ENCODE measurements at places on chromosomes 6 and 20.

DNA sequence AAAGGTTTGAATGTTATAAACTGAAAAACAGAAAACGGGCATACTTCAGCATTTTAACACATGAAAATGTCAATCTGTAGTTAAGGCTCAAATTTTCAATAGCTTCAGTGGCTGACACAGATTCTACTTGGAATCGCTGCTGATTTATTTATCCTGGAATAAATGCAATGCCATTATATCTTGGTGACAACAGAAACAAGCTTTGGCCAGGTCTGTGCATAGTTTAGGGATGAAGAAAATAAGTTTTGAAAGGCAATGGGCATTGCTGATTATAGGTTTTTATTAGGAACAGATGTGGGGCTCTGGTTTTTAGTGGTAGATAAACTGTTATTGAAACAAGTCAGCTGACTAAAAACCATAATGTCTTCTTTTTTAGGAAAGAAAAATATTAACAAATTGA, 96.8 kb upstream of the SOX4 start:
- DNase-seq: no peak

GRCh38 chr20:51085769-51086168, 62.9 kb upstream of the KCNG1 start:
- no peak for DNase-seq

DNA sequence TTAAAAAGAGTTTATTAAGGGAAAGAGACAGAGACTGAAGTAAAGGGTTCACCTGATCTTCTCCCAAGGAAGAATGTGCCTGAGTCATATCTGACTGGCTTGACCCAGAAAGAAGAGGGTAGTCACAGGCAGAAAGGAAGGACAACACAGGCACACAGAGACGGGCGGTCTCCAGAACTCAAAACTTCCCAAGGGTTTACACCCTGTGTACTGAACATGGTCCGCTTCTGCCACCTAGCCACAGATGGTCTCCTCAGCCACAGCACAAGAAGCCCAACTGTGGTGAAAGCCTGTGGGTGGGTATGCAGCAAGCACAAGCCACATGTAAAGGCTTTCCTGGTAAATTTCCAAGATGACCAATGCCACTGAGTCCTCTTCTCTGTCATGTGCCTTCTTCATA, 17.2 kb downstream of the UNC5CL start:
- no peak for DNase-seq

- DNase-seq: no peak
Observed at GRCh38 chr20:62646851-62647520, 4.7 kb downstream of the SLCO4A1 start.

- DNase-seq: no peak
Observed at GRCh38 chr6:14337152-14337551, 219.6 kb downstream of the CD83 start.

DNA sequence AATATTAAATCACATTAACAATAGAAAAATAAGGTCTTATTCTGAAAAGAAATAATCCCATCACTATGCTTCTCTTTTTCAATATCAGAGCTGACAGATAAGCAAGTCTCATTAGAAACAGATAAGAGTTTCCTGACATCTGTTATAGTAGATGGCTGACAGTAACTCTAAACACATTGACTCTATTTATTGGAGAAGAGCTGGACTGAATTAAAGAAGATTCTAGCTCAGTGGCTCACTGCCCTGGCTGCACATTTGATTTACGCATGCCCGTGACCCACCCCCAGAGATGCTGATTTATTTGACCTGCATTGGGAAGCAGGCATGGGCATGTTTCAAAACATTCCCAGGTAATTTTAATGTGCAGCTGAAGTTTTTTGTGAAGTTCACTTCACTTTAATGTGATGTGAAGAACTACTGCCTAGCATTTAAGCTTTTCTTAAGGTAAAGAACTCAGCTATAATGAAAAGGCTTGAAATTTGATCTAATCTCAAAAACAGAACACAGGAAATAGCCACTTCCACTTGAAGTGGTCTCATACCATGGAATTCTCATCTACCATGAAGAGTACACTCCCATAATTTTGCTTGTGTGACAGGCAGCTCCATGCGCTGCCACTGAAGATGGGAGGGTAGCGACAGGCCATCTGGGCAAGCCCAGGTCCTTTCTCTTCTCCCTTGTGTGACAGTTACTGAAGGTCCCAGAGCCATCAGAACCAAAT, 162.3 kb downstream of the TPBG start:
- DNase-seq: no peak

DNA sequence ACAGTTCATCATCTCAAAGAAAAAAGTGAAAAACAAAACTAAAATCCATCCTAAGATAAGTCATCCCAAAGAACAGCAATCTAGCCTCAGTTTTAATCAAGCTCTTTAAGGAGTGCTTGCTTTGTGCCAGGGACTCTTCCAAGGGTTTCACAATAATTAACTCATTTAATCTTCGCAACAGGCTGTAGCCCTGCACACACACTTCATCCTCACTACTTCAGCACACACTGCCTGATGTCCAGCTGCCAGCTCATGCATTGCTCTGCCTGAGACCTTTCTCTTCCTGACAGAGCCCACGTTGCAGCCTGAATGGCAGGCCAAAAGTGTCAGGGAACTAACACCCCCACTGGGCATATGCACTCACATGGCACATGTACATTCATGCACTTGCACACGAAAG, 21.2 kb upstream of the PTPRT start:
- DNase-seq: no peak

GRCh38 chr6:125453516-125453915, 151.7 kb upstream of the HDDC2 start:
- DNase-seq: no peak

DNA sequence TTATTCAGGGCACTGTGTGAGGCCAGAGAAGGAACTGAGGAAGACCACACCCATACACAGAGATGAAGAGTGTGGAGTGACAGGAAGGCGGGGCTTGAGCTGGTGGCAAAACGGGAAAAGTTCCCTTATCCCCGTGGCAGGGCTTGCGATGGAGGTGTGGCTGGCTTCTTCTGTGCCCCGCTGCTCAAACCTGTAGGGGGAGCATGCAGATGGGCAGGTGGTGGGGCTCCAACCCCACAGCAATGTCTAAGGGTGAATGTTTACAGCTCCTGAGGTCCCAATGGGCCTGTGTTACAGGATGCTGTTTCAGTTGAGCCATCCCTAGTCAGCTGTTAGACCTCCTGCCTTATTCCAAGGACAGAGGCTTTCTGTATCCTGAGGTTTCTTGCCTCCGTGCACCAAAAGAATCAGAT, 105.9 kb downstream of the LY86 start:
- DNase-seq: no peak

DNA sequence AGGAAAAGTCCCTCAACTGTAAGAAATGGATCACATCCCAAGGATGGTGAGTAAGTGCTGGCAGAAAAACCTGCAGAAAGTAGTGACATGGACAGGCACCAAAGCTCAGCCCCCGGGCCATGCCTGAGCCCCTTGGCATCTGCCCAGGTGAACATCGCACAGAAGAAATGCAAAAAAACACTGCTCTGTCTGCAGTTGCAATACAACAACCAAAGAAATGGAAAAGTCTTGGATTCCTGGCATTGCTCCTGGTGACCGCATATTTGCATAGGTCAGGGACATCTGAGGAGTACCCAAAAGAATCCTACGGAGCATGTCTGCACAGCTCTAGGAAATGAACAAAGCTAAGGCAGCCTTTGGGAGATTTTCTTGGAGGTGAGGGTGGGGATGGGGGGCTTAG, 63.1 kb upstream of the PTPRT start:
- DNase-seq: no peak

GRCh38 chr20:30506100-30506499, 751.4 kb upstream of the DEFB115 start:
- no peak for DNase-seq

GRCh38 chr6:109240370-109241084, 141.7 kb downstream of the CD164 start:
- DNase-seq: no peak

DNA sequence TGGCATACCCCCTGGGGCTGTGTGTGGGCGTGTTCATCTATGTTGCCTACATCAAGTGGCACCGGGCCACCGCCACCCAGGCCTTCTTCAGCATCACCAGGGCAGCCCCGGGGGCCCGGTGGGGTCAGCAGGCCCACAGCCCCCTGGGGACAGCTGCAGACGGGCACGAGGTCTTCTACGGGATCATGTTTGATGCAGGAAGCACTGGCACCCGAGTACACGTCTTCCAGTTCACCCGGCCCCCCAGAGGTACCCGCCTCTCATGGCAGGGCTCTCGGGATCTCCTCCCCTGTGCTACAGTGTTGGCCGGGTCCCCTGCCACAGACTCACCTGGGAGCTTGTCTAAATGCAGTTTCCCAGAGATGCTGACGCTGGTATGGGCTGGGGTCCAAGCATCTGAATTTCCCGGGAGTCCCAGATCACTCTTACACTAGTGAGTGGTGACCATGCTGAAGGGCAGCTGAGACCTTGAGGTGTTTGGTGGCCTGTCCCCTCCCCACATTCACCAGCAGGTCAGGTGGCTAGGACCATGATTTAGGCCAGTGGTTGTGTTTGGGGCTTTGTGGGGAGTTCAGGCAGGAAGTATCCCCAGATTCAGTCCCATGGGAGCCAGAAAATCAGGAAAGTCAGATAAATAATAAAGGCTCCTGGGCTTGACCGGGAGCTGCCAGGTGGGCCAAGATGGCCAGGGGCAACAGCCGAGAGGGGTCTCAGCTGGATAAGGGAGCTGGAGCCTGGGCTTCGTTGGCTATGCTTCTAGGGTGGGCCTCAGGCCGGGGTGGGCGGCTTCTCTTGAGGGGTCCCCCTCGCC, 11.8 kb downstream of the ENTPD6 start:
- no peak for DNase-seq

DNA sequence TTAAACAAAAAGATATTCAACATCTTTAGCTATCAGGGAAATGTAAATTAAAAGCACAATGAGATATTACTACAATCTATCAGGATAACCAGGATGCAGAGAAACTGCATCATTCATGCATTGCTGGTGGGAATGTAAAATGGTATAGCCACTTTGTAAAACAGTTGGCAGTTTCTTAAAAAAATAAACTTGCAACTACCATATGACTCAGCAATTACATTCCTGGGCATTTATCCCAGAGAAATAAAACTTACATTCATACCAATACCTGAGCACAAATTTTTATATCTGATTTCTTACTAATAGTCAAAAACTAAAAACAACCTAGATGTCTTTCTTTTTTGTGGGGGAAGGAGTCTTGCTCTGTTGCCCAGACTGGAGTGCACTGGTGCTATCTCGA, 190.3 kb upstream of the TAB2 start:
- DNase-seq: no peak

- DNase-seq: no peak
Observed at GRCh38 chr6:28635547-28636158, 110.0 kb downstream of the GPX5 start.

- no peak for DNase-seq
Observed at GRCh38 chr20:48926821-48927220, 5.3 kb downstream of the ARFGEF2 start.

- no peak for DNase-seq
Observed at GRCh38 chr6:155341130-155341828, 27.0 kb upstream of the TFB1M start.

DNA sequence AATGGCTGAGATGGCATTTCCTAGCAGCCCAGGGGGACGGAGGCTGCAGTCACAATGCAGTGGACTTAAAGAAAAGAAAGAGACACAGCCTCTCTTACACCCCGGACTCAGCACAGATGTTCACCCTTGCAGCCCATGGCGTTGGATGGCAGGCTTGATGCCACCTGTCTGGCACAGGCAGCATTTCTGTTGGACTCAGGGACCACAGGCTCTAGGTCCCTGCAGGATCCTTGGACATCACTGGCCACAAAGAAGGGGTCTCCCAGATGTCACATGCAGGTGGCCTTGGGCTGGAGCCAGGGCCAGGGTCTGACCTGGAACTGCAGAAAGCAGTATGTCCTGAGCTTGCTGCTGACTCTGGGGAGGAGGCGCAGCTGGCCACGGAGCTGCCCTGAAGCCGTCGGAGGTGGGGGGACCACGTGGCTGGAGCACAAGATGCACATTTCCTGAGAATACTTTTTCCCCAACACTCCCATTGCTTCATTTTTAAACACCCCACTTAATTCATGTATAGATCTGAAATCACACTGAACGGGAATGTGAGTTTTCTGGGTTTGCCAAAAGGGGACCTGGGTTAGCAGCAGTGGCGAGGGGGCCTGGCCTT, 102.3 kb upstream of the SULF2 start:
- DNase-seq: no peak

DNA sequence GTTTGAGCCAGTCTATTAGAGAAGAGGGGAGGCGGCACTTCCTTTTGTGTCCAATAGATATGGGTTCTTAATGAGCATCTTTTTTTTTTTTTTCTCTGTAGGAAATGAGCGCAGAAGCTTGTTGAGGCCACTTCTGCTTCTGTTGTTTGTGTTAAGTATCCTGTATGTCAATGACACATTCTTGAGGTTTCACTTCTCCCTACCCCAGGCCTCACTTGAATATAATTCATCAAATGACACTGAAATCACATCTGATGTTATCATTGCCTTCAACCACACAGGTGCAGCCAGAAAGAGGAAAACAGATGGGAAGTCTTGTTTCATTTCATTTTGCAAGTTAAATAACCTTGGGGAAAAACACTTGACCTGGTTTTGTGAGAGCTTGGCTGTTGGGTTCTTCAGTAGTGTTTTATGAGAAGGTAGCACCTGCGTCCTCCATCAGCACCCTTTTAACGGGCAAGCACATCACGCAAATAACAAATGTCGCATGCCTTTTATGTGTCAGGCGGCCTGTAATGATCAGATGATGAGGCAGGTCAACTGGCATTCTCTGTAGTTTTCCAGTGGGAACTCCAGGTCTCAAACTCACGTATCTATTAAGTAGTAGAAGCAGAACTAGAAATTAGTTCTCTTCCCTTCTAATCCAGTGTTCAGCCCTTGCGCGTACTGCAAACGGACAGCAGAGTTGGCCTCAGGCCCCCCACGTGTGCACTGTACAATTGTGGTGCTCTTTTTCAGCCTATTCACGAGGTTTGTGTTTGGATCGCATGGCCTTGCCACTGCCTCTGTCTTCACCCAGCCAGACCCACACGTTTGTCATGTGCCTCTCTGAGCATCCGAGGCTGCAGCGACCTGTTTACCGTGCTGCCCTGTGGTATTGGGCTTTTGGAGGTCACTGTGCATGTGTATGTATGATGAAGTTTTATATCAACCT, 23.5 kb downstream of the PLEKHG1 start:
- DNase-seq: peak; percentile 22

- no peak for DNase-seq
Observed at GRCh38 chr20:62744741-62745191, 36.1 kb downstream of the NTSR1 start.

- no peak for DNase-seq
Observed at GRCh38 chr6:3624250-3625136, 127.0 kb downstream of the PXDC1 start.

DNA sequence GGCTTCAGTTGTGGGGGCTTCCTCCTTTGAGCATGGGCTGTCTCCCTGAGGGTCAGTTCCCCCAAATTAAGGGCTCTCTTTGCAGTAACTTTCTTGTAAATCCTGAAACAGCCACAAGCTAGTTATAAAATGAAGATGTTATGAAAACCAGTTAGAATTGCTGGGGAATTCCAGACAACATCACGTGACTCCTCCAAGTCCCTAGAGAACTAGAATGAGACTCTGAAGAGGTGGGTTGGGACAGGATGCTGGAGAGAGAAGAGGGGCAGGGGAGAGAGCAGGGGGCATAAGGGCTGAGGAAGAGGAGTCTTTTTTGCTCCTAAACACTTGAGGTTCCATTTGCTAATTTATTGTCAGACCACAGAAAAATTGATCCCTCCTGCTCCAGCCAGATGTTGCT, 380.3 kb downstream of the DHX35 start:
- DNase-seq: no peak

- DNase-seq: no peak
Observed at GRCh38 chr20:61668065-61668650, 397.5 kb downstream of the TAF4 start.
